Articular chondrocyte of knee joint (primary cell): ENCODE measurements at places on chromosomes 11 and 22. TPM values are rescaled to one million over a fixed set of nuclear protein-coding genes. Genes with fewer than 3 reads are reported as not detected.

TRIM6 gene
- total RNA-seq: 9.4 and 9.7 TPM in 2 replicates

FADS2 gene
- 53.8 and 70.4 TPM in 2 replicates for total RNA-seq

ZNF214 gene
- 6.8 and 9.1 TPM in 2 replicates for total RNA-seq

TECTA gene
- 0.86 and 1.3 TPM in 2 replicates for total RNA-seq

KRTAP5-11 gene
- not detected in 2 replicates for total RNA-seq

OR56A1 gene
- total RNA-seq: not detected in 2 replicates

CHST1 gene
- total RNA-seq: 0.13 and 1.4 TPM in 2 replicates
